CD4-positive, alpha-beta T cell treated with Interleukin-21 for 1 hour (primary cell): ENCODE measurements at places on chromosomes 1 and 21.

DNA sequence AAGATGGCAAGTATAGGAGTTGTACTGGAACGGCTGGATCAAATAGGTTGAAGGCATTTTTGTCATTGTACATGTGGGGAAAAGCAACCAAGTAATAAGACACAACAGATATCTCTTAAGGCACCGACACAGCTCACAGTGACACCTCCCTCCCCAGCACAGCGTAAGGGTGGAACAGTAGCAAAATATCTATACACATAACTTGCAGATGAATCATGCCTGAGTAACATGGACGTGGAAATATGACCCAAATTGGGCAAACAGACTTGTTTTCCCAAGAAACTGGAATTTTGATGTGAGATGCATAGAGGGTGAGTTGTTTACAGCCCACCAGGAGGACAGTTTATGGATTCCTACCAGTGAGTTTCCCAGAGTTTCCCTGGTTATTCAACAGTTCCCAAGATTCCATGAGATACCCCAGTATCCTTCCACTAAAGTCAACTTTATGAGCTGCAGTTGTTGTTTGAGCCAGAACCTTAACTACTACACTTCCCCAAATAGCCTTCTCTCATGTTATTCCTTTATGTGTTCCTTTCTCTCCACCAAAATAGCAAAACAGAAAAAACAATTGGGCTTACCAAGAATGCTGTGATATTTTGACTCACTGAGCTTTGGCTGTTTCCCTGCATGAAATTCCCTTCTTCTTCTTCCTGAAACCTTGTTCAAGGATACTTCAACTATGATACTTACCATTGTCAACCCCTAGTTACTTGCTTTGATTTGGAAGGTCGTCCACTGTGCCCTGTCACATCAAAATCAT is 7.1 kb upstream of the DR1 start:
- no peak for DNase-seq

DNA sequence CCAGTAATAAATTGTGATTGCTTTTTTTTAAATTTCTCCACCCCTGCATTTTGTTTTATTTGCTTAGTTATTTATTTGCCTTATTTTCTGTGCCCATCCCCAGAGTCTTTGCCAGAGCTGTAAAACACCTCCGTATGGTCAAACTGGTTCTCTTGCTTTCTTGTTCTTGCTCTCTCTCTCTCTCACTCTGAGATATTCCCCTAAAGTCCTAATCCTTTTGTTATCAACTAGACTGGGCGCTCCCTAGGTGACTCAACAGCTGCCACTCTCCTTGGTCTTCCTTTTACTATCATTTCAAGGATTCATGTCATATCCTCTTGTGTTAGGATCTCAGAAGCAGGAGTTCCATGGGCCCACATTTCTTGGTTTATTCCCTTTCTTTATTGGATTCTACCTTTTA is 160.0 kb downstream of the PRDM2 start:
- DNase-seq: no peak

DNA sequence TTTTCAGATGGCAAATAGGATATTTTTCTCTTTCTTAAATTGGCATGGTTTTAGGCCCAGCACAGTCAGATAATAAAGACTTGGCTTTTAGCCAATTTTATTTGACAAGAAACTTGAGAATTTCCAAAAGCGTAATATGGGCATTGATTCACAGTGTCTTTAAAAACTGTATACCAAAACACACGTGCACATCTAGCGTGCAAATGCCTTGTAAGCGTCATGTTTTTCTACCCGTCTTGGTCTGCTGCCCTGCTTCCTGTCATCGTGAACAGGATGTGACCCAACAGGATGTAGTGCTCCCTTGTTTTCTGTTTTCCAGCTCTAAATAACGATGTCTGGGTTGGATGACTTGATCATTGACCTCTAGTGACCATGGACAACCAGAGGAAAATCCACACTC is 24.7 kb upstream of the SLC44A3 start:
- DNase-seq: no peak

DNA sequence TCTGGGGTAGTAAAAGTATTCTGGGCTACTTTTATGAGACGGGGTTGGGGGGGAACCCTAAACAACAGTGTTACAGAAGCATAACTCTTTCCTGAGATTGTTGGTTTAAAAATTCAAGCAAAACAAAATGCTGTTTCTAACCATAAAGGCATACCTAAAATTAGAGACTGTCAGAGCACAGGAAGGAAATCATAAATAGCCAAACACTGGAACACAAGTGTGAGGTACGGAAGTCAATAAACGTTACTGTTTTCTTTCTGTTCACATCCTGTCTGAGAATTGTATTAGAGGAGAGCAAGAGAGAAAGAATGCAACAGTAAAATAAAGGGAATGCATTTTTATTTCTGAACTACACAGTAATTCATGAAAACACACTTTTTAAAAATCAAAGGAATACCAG is 42.8 kb upstream of the IL12RB2 start:
- peak; percentile 3 for DNase-seq

- DNase-seq: no peak
These were observed 254.0 kb upstream of the RUNX1 start for GRCh38 chr21:35303085-35303484.

DNA sequence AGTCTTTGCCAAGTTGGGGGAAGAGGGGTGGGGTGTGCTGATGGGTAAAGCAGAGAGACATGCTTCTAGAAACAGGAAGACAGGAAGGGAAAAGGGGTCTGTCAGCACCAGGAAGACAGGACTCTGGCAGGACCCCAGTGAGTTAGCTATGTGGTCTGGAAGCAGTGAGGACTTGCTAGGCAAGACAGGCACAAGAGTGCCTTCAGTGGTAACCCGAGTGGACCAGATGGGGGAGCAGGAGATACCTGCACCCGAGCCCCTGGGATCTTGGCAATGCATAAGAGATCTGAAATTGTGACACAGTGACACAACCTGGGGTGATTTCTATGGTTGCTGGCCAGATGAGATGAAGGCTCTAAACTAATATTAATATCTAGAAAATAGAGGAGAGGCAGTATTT is 7.0 kb downstream of the TLR5 start:
- DNase-seq: no peak

DNA sequence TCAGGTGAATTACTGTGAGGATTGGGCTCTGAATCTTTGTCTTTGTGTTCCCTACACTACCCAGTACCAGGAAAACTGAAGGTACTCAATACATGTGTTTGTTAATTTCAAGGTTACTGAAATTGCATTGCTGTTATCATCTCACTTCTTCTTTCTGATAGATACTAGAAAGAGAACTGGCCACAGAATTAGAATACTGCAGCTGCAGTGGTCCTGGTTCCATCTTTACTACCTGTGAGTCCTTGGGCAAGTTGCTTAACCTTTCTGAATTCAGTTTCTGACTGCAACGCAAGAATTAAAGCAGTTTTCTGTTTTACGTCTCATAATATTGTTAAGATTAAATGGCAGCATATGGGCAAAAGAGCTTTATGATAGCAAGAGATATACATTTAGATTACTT is 263.5 kb downstream of the LMO4 start:
- no peak for DNase-seq

- peak; percentile 78 for DNase-seq
These were observed 6.1 kb upstream of the ADAM15 start for GRCh38 chr1:155044812-155045657.

- peak; percentile 76 for DNase-seq
These were observed 63.3 kb downstream of the POFUT2 start for GRCh38 chr21:45224189-45224938.

DNA sequence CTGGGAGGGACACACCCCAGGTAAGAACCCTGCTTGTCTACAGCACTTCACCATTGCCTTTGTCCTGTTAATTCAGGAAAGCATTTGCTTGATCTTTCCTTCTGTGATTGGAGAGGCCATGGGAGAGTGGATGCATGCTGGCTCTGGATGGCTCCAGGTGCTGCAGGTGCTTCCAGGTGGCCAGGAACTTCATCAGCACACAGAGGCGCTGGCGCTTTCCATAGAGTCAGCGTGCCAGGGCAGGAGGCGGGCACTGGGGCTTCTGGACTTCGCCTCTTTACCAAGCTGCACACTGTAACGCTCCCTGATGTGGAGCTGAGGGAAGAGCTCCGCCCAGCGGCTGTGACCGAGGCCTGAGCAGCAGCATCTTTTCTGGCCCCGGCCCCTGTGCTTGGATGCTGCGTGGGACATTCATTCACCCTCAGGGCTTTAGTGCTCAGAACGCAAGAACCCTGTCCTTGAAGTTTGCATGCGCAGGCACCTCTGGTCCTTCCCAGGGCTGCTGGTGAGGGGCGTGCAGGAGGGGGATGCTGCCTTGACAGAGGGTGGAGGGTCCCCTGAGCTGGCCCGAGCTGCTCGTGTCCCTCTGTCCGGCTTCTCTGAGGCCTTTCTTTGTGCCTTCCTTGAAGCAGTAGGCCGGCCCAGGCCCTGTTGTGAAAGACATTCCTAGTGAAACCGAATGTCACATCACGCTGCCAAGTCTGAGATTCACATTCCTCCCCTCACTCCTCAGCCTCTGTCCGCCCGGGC is 1.6 kb upstream of the MX2 start:
- no peak for DNase-seq

- DNase-seq: no peak
These were observed 5.6 kb downstream of the BTBD8 start for GRCh38 chr1:92085727-92086126.

DNA sequence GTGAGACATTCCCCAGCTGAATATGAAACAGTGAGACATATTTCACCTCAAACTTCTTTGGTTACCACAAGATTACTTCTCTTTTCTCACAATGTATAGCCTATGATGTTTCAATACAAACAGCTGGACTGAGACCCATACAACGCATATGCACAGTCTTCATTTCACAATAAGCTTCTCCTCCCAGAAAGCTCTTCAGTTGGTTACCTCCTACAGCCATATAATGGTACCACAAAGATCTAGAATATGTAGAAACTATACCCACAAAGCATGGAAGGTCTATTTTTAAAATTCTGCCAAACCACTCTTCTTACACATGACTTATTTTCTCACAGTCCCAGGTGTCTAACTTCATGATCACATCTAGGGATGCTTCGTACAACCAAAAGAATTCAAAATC is 70.8 kb downstream of the JAK1 start:
- no peak for DNase-seq

DNA sequence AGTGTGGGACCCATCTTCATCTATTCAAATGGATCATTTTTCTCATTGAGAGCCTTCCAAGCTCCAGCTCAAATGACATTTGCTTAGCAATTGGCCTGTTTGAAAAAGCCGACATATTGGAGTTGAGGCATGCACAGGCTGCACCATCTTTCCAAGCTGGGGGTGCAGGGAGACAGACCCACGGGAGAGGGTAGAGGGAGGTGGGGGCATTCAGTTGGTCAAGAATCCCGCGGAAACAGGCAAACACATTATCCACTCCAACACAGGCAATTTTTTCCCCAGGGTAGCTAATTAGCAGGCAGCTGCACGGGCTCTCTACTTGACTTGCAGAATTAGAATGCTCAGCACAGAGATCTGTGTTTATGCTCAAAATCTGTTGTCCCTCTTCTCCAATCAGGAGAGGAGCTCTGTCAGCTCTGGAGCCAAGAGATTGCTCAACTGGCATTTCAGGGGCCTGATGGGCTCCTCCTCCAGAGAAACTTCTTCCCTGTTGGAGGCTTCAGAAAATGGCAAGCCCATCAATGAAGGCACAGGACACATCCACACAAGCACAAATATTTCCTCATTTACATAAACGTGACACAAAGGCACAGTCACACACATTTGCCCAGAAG is 267.8 kb downstream of the FOXD2 start:
- DNase-seq: no peak

DNA sequence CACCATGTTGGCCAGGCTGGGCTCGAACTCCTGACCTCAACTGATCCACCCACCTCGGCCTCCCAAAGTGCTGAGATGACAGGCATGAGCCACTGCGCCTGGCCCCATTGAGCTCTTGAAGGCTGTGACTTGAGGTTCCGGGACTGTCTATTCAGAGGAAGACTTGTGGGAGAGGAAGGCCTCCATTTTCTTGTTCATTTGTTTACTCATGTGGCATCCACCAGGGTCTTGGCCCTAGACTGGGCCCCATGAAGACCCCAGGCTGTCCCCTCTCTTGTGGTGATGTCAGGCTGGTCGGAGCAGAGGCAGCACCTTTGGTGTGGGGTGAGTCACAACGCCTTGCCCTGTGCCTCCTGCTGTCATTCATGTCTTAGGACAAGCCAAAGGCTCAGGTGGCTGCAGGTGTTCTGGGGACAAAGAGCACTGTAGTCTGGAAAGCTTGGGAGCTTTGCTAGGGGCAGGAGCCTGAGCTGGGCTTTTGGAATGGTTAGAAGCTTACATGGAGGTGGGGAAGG is 224.6 kb upstream of the C1orf174 start:
- DNase-seq: no peak

GRCh38 chr1:93256433-93256832 is 75.9 kb downstream of the CCDC18 start:
- DNase-seq: no peak

GRCh38 chr1:20370698-20371097 is 80.0 kb downstream of the VWA5B1 start:
- no peak for DNase-seq

GRCh38 chr21:36097427-36098181 is 27.8 kb downstream of the CBR1 start:
- DNase-seq: no peak

GRCh38 chr1:2129256-2129943 is 65.2 kb downstream of the FAAP20 start:
- no peak for DNase-seq

GRCh38 chr1:32392325-32392724 is 1.9 kb downstream of the BSDC1 start:
- no peak for DNase-seq

DNA sequence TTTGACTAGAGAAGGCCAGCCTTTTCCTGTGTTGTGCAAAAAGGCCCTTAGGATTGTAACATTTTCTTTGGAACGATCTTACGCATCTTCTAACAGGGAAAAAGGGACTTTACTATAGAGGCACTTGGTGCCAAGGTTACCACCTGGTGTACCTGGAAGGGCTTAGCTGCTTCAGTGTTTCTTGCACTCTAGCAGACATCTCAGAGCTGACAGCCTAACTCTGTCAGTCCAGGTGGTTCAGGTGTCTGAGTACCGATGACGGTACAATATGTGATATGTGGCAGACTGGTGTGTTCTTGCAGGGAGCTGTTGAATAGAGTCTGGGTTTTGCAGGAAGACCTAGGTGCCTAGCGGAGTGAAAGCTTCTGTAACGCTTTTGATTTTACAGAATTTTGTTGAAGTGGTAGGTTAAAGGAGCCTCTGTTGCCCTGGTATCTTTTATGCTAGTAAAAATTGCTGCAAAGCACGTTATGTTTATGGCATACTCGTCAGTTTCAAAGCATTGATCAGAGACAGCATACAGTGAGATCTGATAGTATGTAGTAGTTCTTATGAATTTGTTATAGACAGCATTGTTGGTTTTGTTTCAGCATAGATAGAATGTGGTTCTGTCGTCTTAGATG is 1.4 kb downstream of the MAGI3 start:
- DNase-seq: peak; percentile 17

- no peak for DNase-seq
These were observed 126.1 kb upstream of the KLHDC7A start for GRCh38 chr1:18354612-18355011.
